ENCODE measurements at places on chromosomes 2 and 18.
A peak's percentile ranks its signal among the peaks of the same experiment; 100 is the strongest.

DNA sequence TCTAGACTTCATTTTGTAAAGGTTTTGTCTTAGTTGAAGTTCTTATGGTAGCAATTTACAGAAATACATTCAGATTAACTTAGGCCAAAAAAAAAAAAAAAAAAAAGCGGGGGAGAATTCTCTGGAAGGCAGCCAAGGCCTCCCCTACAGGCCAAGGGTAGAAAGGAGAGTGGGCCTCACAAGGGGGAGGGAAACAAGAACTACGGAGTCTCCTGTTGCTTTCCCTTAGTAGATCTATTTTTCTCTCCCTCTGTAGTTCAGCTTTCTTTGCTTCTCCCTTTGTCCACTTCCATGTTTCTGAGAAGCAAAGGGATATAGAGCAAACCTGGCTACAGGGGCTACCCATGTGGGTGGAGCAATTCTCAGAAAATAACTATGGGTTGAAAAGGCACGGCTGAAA lies 2.4 kb upstream of the STK11IP start:
- no peak for DNase-seq

DNA sequence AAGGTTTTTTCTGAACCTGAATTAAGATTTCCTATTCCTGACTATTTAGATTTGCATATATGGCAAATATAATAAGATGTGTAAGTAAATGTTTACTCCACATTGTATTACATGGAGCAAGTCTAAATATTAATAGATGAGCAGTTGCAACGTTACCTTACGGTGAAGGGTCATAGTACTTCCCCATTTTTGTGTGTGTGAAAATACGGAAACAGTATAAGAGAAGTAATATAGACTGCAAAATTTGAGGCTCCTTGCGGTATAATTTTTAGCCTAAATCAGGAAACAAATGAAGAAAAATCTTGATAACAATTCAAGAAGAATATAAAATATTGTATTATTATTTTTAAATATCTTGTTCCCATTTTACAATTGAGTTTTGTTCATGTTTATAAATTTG lies 434.2 kb downstream of the GRB14 start:
- no peak for DNase-seq

DNA sequence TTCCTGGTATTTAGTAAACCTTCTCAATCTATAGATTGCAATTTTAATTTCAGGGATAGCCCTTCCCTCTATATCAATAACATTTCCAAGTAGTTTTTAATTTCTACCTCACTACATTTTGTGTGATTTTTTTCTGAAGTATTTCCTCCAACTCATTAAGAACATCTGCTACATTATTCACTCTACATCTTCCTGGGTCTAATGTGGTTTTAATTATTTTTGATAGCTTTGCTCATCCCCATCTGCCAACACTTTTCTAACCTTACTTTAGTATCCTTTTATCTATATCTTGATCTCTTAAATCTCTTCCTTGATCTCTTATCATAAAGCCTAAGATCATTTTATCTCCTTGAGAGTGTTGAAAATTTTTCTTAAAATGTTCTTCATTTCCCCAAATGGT lies 278.3 kb upstream of the CYP26B1 start:
- DNase-seq, result no peak

- no peak for DNase-seq
These were observed 335 bp downstream of the ERFE start for GRCh38 chr2:238159071-238159539.

- no peak for DNase-seq
These were observed 52.2 kb downstream of the ODC1 start for GRCh38 chr2:10395893-10396292.

DNA sequence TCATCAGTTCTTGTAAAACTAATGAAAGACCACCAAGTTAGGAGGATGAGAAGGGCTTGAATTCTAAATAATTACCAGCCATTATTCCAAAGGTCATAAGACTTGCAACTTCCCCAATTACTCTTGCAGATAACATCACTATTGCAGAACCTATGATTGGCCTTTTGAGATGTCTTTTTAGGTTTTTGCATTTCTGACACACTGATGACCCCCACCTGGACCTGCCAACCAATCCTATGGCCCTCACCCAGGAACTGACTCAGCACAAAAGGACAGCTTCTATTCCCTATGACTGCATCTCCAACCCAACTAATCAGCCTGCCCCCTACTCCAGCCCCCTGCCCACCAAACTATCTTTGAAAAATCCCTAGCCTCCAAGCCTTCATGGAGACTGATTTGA lies 111.5 kb upstream of the COPS8 start:
- DNase-seq, result no peak

GRCh38 chr2:15633971-15634346 lies 42.3 kb downstream of the DDX1 start:
- no peak for DNase-seq

- no peak for DNase-seq
These were observed 313.4 kb upstream of the ID2 start for GRCh38 chr2:8368463-8368862.

- DNase-seq, result no peak
These were observed 58.0 kb downstream of the LINC00305 start for GRCh38 chr18:64090876-64091275.

DNA sequence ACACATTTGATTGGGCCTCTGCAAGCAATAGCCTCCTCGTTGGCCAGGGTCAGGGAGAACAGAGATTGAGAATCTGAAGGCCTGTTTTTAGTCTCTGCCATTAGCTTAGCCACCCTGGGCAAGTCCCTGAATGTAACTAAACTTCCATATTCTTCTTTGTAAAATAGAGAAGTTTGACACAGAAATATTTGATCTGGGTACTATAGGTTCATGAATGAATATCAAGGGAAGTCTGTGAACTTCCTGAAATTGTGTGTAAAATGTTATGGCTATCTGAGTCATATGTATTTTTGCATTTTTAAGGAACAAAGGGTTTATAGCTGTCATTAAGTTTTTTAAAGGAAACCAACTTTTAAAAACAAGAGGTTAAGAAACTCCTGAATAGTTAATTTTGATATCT lies 23.2 kb downstream of the RND3 start:
- no peak for DNase-seq

- no peak for DNase-seq
These were observed 54.4 kb upstream of the CCDC68 start for GRCh38 chr18:55013685-55014084.

GRCh38 chr2:235095569-235095968 lies 143.8 kb downstream of the SH3BP4 start:
- DNase-seq, result no peak

GRCh38 chr2:150095361-150096095 lies 391.9 kb downstream of the RND3 start:
- no peak for DNase-seq

DNA sequence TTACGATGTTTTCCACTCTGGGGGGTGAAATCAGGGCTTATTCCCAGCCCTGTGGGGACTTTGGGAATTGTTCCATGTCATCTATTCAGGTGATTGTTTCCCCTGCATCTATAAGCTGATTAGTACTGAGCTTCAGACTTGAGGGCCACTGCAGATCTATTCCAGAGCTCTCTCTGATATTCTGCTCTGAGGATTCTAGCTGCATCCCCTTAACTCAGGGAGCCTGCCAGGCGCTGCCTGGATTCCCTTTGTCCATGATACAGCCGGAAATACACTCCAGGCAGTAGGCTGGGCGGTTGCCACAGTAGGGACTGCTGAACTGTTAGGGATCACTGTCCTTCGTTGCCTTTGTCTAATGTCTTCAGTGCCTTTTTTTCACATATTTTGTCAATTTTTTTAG lies 31.3 kb downstream of the PTRHD1 start:
- DNase-seq, result no peak

DNA sequence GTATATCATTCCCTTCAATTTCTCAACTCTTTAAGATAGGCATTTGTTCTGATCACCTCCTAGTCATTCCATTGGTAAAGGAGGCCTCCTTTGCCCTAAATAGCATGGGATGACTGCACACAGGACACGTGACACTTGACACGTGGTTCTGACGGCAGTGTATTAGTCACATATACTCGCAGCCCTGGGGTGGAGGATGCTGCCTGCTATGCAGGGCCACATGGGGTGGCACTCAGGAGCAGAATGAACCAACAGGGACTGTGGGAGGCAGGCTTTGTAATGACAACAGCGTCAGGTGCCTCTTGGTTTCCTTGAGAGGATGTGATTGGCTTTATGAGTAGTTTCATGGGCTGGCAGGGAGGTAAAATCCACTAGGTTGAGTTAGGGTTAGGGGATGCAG lies 9.3 kb upstream of the KCNS3 start:
- no peak for DNase-seq

GRCh38 chr2:1925928-1926327 lies 181.6 kb upstream of the PXDN start:
- no peak for DNase-seq

- no peak for DNase-seq
These were observed 134.8 kb downstream of the GCA start for GRCh38 chr2:162478721-162479129.

- no peak for DNase-seq
These were observed 55.2 kb downstream of the TRAPPC12 start for GRCh38 chr2:3434654-3435053.

DNA sequence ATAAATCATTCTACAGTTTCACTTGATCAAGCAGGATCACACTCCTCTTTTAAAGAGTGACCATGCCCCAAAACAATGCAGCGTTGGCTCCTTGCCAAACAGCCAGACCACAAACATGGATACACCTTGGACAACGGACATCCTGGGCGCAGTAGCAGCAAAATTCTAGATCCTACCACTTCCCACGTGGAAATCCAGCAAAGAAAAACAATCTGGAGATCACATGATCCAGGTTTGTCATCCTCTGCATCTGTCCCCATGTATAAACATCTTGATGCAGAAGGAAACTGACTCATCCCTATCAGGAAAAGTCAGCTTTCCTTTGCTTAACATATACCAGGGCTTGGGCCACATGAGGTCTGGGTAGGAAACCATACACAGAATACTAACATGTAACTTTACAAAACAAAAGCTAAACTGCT lies 53.1 kb downstream of the ZNF521 start:
- no peak for DNase-seq

DNA sequence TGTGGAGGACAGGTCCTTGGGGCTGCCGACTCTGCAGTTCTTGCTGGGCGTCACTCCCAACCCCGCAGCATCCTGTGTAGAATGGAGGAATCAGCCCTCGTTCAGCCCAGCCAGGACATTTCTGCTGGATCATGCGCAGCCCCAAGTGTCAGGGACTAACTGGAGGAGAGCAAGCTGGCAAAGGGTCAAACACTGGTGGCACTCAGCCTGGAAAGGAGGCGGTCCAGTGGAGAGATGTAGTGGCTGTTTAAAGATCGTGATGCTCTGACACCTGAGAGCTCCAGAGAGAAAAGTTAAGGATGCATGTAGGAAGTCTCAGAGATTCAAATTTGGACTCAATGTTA lies 63.6 kb upstream of the SH3RF3 start:
- no peak for DNase-seq

GRCh38 chr2:6773694-6774044 lies 92.0 kb downstream of the CMPK2 start:
- no peak for DNase-seq

GRCh38 chr2:203347375-203347774 lies 19.2 kb downstream of the ABI2 start:
- DNase-seq, result no peak

GRCh38 chr2:31067259-31067658 lies 71.0 kb downstream of the GALNT14 start:
- no peak for DNase-seq

DNA sequence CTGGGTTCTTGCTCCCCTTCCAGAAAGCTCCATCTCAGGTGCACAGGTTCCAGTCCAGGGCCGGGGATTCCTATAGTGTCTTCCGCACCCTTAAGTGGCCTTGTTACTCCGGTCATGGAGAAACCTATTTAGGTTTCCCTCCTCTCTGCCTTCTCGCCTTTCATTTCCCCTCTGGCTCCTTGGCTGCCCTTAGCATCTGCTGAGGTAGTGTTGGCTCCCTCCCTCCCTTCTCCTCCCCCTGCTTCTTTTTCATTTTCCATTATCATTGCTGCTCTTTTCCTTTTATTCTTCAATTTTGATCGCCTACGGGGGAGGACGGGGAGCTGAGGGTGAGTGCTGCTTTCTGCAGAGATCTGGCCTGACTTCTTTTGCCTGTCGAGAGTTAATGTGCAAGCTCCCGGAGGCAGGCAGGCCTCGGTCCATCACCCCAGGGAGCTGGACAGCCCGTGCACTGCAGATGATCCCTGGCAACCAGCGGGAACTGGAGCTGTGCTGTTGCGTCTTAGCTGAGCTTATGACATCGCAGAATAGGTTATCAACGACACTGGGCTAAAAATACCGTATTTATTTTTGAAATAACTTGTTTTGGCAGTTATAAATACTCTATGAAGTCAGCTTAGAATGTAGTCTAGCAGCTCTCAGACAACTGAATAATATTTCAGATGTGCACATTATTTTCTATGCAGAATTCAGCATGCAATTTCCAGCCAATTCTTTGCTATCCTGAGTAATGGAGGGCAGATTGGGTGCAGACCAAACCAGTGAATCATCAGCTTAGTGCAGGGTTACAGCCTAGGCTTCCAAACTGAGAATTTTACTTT lies 141.9 kb downstream of the SLC4A3 start:
- no peak for DNase-seq

- DNase-seq, result no peak
These were observed 177.3 kb upstream of the ARL4C start for GRCh38 chr2:234673961-234674759.

DNA sequence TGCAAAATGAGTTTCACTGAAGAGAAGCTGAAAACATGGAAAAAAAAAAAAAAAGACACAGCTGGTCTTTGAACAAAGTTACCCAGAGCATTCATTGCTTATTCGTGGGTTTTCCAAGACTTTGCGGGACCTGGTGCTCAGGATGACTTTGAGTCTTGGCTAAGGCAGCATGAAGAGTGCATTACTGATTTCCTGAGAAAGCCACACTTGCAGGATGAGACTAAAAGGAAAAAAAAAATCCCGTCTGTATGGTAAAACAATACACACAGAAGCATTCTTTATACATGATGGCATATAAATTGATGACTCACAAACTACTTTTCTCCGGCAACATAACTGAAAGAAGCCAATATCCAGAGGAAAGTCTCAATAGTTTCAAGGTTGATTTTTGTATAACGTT lies 195.4 kb downstream of the SPP2 start:
- DNase-seq, result no peak

GRCh38 chr2:43228756-43229659 lies 2.6 kb upstream of the ZFP36L2 start:
- DNase-seq, result peak; percentile 24

DNA sequence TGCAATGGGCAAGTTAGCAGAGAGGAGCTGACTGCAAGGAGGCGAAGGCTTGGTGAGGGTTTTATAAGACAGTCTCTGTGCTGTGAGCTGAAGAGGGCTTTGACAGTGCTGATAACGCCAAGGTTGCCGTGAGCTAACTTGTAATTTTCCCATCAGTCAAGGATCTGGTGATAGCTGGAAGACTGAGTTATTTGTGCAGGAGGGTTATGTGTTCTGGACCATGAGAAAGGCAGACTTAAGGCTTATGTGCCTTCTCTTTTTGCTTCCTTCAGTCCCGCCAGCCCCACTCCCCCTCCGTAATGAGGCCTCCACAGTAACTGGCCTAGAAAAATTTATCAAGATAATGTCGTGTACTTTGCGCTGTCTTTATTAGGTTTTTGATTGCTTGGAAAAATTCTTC lies 94.6 kb downstream of the RTP5 start:
- DNase-seq, result no peak

- no peak for DNase-seq
These were observed 23.2 kb downstream of the SPEG start for GRCh38 chr2:219457784-219458369.

All from effector CD4-positive, alpha-beta T cell (primary cell).